Left renal cortex interstitium (tissue), 4 donors: ENCODE measurements at places on chromosomes 4 and X.

DNA sequence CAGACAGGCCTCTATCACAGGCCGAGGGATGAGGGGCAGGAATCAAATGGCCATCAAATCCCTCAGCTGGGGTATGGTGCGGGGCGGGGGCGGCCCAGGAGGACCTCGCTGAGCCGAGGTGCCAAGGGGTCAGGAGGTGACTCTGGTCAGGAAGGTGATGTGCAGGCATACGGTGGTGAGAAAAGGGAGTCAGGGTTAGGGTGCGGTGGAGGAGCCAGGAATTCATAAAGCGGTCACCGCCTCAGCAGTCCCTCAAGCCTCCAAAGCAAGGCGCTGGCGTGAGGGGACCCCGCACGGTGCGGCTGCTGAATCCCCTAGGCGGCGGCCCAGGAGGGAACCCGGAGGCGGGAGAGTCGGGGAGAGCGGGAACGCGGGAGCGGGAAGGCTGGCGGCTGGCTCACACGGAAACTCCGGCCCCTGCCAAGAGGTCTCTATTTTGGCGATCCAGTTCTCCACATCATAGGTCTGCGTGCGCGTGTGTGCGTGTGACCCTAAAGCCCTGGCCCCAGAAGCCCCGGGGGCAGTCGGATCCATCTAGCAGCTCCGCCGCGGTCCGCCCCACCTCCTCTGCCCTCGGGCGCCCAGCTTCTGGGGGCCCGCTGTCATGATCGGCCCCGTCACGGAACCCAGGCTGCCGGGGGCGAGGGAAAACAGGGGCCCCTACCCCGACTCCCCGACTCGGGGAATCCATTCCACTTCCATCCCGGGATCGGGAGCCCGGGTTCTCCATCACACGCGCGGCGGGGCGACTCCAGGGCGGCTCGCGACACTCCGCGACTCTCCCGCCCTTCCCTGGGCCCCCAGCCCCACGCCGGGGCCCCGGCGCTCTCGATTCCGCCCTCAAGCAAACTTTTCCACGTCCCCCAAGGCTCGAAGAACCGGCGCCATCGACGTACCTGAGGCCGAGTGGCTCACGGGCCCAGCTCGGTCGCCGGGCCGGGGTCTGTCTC lies 593 bp downstream of the ELF4 start:
- DNase-seq, result no peak

- no peak for DNase-seq
These were observed 33.9 kb downstream of the ANAPC4 start for GRCh38 chr4:25410820-25411529.

- no peak for DNase-seq
These were observed 93.1 kb downstream of the SORCS2 start for GRCh38 chr4:7285244-7286094.

- no peak for DNase-seq
These were observed 27.1 kb upstream of the RBMX start for GRCh38 chrX:136907621-136908020.

- no peak for DNase-seq
These were observed 24.4 kb upstream of the MSL3 start for GRCh38 chrX:11733614-11734013.

DNA sequence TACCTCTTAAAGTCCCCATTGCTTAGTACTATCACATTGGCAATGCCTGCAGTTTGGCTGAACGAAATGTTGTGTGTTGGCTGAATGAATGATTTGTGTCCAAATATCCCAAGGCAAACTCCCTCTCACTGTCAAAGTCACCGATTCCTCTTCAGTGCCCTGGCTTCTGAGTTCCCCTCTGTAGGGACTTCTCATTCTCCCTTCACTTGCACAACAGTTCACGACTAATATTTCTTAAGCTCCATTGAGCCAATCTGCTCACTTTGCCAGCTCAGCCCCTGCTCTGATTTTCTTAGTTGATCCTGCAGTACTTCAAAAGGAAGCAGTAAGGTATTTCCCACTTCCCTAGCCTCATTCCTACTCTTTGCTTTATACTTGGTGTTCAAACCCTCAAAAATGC lies 21.9 kb upstream of the PACRGL start:
- no peak for DNase-seq

DNA sequence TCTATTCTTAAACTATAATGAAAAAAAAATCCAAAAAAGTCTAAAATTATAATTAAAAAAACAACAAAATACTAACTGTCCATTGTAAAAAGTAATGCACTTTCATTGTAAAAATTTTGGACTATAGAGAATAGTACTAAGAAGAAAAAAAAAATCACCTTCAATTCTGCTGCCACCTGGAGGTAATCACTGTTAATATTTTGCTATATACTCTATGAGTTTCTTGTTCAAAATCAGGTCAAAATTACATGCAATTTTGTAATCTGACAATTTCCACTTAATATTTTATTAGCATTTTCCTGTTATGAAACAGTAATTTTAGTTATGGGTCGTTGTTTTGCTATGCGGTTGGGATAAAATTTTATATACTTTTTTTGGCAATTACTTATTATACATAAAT lies 62.0 kb downstream of the HTT start:
- no peak for DNase-seq

DNA sequence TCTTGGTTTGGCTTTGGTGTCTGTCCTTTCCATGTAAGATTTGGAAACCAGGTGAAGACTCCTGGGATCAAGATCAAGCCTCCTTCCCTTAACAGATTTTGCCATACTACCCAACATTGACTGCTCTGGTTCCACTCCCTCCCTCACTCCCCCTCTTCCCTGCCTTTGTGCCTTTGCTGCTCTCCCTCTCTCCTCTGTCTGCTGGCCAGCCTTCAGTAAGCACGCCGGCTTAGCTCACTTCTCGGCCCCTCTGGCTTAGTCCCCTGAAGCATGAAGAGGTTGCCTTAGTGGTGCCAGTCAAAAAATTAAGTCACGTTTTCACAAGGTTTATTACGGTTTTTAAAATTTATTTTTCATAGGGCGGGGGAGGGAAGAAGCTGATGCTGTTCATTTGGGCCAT lies 6.0 kb downstream of the GRIA3 start:
- no peak for DNase-seq

- no peak for DNase-seq
These were observed 654 bp downstream of the ATOH1 start for GRCh38 chr4:93828995-93829819.

- DNase-seq, result no peak
These were observed 65.8 kb upstream of the FAM47A start for GRCh38 chrX:34197946-34198345.

DNA sequence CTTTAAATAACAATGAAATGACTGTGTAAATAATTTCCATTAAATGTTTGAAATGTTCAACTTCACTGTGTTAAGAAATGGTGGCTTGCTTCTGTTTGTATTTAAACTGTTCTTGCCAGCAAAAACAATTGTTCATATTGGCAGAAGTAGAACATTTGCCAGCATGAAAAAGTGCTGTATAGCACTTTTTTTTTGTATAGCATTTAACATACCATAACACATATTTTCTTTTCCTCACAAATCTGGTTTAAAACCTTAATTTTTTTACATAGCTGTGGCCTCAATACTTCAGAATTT lies 94.1 kb downstream of the COX18 start:
- DNase-seq, result no peak

DNA sequence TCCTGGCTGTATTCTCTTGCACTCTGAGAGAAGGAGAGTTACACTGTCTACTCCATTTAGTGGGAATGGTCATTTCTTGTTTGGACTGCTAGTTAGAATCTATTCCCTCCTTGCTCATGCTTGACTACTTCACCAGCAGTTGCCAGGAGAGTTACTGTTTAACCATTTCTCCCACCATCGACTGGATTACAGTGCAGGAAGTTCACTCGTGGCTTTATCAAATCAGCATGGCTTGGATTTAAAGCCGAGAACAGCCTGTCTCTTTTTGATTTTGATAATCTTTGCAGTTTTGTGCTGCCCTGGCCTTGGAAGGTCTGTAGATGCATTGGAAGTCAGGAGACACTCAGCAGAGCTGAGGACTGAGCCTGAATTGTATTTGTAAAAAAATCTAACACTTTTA lies 3.2 kb downstream of the GBA3 start:
- DNase-seq, result no peak

- DNase-seq, result no peak
These were observed 15.0 kb upstream of the SH3TC1 start for GRCh38 chr4:8184061-8184460.

DNA sequence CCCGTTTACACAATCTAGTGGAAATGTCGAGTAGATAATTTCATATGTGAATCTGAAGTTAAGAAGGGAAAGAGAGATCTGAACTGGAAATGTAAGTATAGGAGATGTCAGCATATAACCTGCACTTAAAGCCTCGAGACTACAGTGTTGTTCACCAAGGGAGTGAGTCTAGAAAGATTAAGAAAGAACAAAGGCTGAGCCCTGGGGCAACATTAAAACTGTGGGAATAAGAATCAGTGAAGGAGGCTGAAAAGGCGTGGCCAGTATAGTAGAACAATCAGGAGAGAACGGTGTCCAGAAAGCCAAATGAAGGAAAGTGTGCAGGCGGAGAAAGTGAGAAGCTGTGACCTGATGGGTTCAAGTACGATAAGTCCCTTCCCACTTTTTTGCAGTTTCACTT lies 118.8 kb upstream of the TENM3 start:
- DNase-seq, result no peak

DNA sequence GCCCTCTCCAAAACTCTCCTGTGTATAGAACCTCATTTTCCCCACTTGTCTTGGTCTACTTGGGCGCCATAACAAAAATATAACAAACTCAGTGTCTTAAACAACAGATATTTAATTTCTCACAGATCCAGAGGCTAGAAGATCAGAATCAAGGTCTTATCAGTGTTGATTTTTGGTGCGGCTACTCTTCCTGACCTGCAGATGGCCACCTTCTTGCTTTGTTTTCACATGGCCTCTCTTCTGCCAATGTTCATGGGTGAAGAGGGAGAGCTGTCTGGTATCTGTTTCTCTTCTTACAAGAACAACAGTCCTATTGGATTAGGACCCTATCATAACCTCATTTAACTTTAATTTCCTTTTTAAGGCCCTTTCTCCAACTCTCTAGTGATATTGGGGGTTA lies 177.3 kb downstream of the PABPC4L start:
- no peak for DNase-seq

GRCh38 chr4:183830438-183830985 lies 74.6 kb upstream of the STOX2 start:
- DNase-seq, result no peak

- no peak for DNase-seq
These were observed 22.6 kb downstream of the BCLAF3 start for GRCh38 chrX:19968276-19968675.

- DNase-seq, result no peak
These were observed 407.9 kb downstream of the TECRL start for GRCh38 chr4:64001229-64001898.

DNA sequence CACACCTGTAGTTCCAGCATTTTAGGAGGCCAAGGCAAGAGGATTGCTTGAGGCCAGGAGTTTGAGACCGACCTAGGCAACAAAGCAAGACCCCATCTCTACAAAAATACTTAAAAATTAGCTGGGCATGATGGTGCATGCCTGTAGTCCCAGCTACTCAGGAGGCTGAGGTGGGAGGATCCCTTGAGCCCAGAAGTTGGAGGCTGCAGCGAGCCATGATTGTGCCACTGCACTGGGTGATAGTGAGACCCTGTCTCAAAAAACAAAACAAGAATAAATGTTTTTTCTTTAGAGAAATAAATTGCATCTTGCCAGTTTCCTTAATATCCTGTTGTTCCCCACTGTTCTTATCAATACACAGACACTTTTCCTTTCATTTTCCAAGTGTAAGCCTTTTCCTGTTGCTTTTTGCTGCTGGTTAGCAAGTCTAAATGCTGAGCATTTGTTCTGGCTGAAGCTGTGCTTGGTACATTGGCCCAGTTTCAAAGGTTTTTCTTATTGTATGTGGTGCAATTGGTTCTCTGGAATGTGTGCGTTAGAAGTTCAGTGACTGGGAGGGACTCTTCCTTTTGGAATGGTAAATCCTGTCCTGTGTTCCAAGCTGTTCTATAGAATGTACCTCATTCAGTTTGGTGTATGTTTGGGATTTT lies 98.2 kb downstream of the AFF1 start:
- DNase-seq, result no peak

GRCh38 chrX:71954458-71954857 lies 43.8 kb downstream of the NHSL2 start:
- no peak for DNase-seq

- no peak for DNase-seq
These were observed 131.7 kb downstream of the REPS2 start for GRCh38 chrX:17078031-17078720.

GRCh38 chrX:111490688-111491087 lies 20.8 kb upstream of the SERTM2 start:
- no peak for DNase-seq

- DNase-seq, result no peak
These were observed 34.3 kb downstream of the SHROOM4 start for GRCh38 chrX:50779694-50780093.

DNA sequence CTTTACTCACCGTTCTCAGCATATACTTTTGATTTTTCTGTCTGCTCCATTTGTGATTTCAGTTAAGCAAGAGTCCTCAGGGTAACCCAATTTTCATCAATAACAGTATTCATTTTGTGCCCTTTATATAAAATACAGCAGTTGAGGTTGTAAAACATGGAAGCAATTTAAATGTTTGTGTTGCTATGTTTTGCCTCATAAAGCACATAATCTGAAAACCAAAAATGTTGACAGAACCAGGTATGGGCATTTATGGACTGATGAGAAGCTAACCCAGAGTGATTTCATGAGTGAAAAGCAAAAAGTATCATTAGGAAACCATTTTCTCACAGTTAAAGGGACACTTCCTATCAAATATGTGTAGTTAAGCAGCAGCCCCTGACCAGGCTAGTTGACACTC lies at the start of gene ASIC5:
Gene ASIC5 (minus strand): TSS at position 101 of the 400 bp plus-strand sequence. CDS start 51 bp downstream, at position 50.
- DNase-seq, result no peak

GRCh38 chr4:54167508-54167907 lies 61.6 kb upstream of the PDGFRA start:
- DNase-seq, result no peak

DNA sequence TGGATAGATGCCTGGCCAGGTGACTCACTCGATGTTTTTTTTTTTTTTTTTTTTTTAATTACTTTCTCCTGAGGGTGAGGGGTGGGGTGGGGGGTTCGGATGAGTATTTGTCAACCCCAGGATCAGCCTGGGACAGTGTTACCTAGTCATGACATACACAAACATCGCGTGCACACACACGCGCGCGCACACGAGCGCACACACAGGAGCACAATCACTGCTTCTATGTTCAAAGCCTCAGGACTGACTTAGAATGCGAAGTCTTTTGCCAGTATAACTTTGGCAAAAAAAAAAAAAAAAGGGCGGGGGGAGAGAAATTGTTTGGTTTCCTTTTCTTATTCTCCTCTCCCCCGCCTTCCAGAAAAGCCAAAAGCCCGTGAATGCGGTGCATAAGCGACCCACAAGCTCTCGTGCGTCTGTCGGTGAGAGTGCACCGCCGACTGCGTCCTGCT lies 115.0 kb upstream of the TEX13C start:
- DNase-seq, result no peak
